ENCODE measurements at places on chromosomes 7 and 10.

DNA sequence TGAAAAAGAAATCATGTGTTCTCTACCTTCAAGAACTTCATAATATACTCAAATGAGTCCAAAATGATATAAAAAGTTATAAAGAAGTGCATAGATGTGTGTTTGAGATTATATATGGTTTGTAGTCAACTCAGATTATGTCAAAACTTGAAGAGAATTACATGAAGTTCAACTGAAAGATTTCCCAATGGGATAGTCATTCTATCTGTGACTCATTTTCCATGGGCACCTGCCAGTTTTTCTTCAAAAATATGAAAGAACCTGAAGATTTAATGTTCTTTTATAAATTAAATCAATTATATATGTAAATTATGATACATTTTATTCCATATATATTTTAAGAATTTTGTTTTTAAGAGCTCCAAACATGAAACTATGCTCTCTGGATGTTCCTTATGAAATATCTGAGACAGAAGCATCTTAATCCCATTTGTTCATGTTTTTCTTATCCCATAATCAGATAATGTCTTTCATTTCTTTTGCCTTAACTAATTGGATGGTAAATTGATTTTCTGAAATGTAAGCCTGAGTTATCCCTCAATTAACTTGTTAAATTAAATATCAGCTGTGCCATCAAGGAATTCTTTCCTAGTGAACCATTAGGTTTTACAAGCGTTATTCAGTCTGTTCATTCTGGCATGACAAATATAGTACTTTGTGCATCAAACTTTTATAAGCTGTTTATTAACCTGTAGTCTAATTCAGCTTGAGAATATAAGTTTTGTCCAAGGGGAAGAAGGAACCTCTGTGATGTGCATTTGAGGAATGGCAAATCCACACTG is 387.1 kb downstream of the IPMK start:
- DNase-seq, result no peak

DNA sequence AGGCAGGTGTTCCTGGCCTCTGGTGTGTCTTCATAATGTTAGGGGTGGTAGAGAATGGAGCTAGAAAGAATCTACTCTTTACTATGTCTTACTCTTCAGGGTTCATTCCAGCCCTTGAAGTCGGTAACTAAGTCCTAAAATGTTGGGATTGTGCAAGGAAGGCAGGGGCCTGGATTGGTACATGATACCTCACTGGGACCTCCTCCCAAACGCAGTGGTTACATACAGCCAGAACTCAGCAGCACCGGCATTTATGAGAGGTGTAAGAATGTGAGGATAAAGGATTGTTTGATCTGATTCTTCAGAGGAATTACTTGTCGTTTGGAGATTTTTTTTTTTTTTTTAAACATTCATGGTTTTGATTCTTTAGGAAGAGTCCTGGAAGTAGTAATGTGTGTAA is 6.9 kb downstream of the COMTD1 start:
- no peak for DNase-seq

DNA sequence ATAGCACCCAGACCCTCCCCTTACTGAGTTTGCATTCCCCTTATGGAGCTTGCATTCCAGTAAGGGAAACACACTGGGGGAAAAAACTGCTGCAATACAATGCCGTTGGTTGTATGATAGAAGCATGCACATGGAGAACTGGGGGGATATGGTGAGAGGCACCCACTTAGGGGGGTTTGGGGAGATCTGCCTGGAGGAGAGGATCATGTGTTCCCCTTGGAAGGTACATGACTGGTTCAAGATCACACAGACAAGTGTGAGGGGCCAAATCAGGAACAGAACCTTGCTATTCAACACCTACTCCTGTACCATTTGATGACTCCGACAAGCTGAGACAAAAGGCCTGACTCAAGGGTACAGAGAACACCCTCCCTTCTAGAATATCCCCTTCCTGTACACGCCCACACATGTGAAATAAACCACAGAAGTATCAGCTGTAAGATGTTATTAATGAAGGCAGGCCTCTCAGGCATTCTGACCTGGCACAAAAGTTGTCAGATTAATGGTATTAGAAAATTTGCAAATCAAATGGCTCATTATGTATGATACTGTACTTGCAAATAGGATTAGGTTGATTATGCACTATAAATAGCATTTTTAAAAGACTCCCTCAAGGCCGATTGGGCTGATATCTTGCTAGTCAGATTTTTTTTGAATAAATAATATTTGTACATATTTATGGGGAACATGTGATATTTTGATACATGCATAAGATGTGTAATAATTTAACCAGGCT is 122.2 kb downstream of the NPY start:
- no peak for DNase-seq

GRCh38 chr10:121741248-121741792 is 143.1 kb upstream of the FGFR2 start:
- DNase-seq, result no peak
